ENCODE measurements at places on chromosomes 16 and 17.

DNA sequence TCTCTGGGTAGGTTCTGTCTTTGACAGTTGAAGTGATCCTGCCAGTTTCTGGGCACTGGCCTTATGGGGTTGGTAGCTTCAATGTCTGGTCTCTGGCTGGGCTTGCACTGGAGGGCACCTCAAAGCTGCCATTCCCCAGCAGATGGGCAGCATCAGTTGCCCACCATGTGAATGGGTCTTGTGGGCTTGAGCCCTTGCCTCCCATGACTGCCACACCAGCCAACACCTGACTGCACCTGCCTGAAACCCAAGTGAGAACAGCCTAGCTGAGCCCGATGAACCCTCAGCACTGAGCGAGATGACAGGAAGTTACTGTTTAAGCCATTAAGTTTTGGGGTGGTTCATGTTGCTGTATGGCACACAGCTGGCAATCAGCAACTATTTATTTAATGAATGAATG lies 69.1 kb upstream of the AXIN2 start:
- DNase-seq: no peak

GRCh38 chr17:67216578-67217320 lies 28.2 kb downstream of the HELZ start:
- peak; percentile 11 for DNase-seq

DNA sequence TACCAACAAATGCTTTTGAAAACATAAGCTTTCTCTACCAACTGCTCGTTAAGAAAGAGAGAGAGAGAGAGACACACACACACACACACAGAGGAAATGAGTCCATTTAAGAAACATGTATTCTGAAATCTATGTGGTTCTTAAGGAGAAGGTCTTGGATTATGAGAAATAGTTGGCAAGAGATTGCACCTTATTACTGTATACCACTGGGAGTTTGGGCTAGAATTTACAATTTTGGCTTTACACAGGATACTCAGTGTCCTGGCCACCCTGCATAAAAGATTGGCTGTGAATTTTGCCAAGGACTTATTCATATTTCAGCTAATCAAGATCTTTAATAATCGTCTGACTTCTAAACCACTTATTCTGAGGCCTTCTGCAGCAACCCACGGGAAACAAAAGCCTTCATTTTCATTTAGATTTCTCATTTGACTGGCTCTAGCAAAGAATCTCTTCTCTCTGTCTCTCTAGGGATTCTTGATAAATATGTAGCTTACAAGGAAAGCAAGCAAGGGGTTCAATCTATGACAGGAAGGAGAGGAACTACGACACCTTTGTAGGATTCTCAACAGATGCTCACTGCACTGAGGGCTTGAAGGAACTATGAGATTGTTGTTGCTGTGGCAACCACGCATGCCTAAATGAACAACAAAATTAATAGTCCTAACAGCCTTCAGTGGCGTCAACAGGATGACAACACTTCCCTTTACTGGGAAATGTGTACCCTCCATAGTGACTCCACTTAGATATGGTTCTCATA lies 75.3 kb upstream of the GNAO1 start:
- DNase-seq: no peak

GRCh38 chr17:67050471-67051154 lies 6.3 kb downstream of the CACNG1 start:
- DNase-seq: no peak

DNA sequence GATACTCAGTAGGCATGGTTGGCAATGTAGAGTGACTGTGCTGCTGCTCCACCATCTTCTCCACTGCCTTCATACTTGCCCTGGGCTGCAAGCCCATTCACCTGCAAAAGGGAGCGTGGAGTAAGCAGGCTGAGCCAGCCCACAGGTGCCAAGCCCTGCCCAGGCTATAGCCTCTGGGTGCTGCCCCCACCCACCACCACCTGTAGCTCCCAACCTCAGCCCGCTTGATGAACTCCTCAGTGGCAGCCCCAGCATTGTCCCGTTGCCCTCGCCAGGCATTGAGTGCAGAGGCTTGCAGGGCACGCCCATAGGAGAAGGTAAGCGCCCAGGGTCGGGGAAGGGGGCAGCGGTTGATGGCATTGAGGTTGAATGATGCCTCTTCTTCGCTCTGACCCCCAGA lies 2.2 kb upstream of the PIGS start:
- no peak for DNase-seq

GRCh38 chr17:57915985-57916757 lies 39.0 kb downstream of the CUEDC1 start:
- no peak for DNase-seq

Measured in inflammatory macrophage treated with lipopolysaccharide for 1 hour (primary cell).